Pancreas (tissue), 10 donors: ENCODE measurements at places on chromosomes 7 and 10. TPM values are rescaled to one million over a fixed set of nuclear protein-coding genes. Genes with fewer than 3 reads are reported as not detected.

STRIP2 gene
- total RNA-seq = 0.29 TPM

TYSND1 gene
- total RNA-seq = 6.7 TPM

GRCh38 chr10:97497572-97498075 lies 598 bp downstream of the MMS19 start:
- peak; percentile 63 for DNase-seq

GRCh38 chr10:82908751-82909150 lies 1033.8 kb downstream of the NRG3 start:
- no peak for DNase-seq

ADRB1 gene
- 1.2 TPM for total RNA-seq

CYP26C1 gene
- total RNA-seq = 0.17 TPM

GRCh38 chr10:77416311-77417135 lies 221.1 kb downstream of the KCNMA1 start:
- DNase-seq = no peak

TRIM73 gene
- 0.76 TPM for total RNA-seq

DNA sequence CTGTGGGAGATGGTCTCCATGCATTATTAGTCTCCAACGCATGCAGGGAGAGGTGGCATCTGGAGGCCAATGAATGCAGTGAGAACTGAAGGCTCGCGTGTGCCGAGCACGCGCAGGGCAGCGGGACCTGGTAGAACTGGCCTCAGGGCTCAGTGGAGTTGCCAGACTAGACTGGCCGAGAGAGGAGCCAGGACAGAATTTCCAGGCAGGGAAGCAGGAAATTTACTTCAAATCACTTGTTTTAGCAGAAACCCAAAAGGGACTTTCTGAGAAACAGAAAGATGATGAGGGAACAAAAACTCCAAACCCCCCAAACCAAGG lies 311.0 kb upstream of the IMMP2L start:
- no peak for DNase-seq

DNA sequence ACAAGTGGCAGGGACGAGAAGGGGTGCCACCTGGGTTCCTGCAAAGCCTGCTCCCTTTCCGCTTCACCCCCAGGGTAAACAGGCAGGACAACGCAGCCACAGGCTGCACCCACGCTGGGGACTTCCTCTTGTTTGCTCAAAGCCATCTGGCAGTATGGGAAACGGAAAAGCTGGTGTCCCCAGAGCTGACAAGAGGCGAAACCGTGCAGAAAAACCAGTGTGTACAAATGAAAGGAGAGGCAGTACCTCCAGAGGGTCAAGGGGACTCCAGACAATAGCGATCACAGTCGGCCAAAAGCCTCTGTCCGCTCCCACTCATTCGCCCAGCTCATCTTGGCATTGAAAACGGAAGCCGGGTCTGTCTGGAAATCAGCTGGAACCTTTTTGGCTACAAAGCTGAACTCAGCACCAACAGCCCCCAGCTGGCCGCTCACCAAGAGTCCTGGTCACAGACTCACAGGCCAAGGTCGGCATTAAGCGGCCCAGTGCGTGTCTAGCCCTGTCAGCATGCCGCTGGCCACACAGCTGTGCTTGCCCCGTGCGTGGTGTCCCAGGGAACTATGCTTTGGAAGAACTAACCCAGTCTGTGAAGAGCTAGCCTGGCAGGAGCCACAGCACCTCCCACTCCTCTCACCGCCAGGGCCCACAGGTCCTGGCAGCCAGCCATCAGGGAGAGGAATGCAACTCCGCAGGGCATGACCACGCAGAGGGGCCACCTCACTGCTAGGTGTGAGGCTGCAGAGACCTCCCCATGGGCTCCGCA lies 10.4 kb downstream of the TNS3 start:
- DNase-seq = peak; percentile 87

- DNase-seq = no peak
Observed at GRCh38 chr10:29183301-29183945, 105.4 kb upstream of the LYZL1 start.

GRCh38 chr7:33190688-33191304 lies 61.4 kb downstream of the BBS9 start:
- no peak for DNase-seq

DNA sequence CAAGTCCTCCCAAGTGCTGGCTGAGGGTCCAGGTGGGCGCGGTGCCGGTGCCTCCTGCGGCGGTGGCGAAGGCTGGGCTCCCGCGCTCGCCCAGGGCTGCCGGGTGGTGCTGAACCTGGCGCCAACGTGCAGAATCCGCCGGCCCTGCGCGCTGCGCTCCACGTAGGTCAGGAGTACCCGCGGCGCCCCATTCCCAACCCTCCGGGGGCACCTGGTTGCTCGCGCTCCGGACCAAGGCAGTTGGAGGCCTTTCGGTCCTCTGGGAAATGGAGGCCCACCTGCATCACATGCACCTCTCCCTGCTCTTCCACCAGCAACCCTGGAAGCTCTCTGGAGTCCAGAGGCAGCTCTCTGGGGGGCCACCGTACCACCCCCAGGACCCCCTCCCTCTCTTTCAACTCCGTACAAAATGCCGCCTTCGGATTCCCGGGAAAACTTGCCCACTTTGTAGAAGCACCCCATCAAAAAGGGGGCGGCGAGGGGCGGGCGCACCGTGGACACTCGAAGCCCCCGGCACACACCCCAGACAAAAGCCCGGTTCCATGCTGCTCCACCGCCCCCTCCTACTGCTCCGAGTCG lies 745 bp downstream of the SLC16A9 start:
- peak; percentile 82 for DNase-seq
